ENCODE measurements at places on chromosomes 13 and 19. TPM values are rescaled to one million over a fixed set of nuclear protein-coding genes. Genes with fewer than 3 reads are reported as not detected.

Gene USHBP1
- 0.39 TPM for total RNA-seq

GRCh38 chr13:111005808-111006505 is 91.1 kb upstream of the ANKRD10 start:
- DNase-seq, result peak; percentile 57

DNA sequence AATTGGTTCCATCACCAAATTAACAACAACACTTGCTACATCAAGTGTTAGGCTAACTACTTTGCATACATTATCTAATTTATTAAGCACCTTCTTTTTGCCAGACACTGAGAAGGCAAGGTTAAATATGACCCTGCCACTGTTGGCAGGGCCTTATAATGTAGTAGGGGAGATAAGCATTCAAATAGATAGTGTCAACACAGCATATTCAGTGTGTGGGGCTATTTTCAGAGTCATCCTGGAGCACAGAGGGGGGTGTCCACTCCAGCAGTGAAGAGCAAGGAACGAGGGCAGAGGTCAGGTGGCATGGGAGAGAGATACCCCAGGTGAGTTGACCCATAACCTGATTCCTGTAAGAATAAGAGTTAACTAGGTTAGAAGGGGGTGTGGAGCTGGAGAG is 121.6 kb downstream of the COG6 start:
- DNase-seq, result no peak

DNA sequence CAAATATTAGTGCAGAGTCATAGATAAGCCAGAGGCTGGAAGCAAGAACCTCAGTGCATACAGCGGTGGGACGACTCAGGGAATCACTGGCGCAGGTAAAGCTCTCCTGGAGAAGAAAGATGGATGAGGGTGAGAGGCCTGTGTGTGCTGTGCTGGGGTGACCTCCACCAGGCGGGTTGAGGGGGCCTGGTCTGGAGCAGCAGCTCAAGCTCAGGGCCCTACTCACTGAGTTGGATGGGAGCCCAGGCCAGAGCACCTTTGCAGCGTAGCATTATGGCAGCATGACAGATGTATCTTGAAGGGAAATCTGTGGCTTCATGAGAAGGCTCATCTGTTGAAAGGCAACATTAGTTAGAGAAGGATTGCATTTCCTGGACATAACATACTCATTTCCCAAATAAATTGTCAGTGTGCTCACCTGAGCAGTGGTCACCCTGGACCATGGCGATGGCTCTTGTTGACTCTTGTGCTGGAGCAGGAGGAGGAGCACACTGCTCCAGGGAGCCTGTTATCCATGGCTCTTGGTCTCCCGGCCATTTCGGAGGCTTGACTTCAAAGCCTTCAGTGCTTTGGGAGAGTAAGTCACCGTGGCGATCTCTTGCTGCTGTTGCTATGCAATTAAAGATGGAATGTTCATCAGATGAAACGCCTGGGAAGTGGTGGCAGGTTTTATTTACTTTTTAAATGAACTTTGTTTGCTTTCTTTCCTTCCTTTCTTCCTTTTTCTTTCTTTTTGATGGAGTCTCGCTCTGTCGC is 25.0 kb downstream of the HNRNPM start:
- DNase-seq, result no peak

- DNase-seq, result no peak
Observed at GRCh38 chr13:70170689-70171088, 62.4 kb upstream of the KLHL1 start.

- no peak for DNase-seq
Observed at GRCh38 chr13:98922306-98922705, 55.6 kb downstream of the DOCK9 start.

DNA sequence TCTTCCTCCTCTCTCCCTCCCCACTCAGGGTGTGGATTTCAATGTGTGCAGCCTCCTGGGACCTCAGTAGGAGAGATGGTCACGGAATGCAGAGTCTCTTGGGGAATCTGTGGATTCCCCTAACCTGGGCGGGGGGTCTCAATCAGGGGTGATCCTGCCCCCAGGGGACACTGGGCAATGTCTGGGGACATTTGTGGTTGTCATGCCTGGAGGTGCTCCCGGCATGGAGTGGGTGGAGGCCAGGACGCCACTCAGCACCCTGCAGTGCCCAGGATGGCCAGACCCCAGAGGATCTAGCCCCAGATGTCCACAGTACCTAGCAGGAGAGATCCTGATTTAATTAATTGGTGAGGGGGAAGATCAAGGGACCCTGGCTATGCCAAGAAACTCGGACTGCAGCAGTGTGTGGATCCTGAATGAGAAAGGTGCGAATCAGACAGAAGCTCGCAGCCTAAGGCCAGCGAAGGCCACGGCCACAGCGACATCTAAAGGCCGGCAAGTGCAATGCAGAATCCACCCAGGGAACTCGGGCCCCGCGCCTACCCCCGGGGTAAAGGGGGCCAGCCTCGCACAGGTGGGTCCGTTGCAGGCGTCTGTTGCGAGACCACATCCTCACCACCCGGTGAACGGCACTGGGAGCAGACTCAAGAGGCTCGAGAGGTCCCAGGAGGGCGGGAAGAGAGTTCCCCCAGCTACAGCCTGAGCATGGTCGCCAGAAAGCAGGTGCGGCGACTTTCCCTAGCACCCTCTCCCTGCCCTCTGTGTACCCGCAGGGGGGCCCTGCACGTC is 88.8 kb downstream of the GNG7 start:
- peak; percentile 53 for DNase-seq

DNA sequence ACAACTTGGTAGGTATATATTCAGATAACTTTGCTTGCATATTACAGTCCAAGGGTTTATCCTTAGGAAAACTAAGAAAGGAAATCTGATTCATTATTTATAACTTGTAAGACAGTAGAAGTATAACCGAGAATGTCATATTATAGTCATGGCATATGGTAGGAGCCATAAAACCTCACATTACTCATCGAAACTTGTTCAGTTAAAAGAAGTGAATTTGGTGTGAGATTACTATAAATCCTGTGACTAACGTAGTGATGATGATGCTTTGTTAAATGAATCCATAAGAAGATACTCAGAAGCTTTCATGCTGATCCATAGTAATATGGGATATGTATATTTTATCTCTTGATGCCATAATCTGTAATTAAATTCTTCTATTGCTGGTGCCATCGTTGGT is 57.3 kb downstream of the MTUS2 start:
- no peak for DNase-seq

GRCh38 chr13:83453723-83454122 is 428.6 kb downstream of the SLITRK1 start:
- DNase-seq, result no peak

All from cardiac muscle cell (in vitro differentiated cells and primary cell).